ENCODE measurements at places on chromosomes 11 and 22.

DNA sequence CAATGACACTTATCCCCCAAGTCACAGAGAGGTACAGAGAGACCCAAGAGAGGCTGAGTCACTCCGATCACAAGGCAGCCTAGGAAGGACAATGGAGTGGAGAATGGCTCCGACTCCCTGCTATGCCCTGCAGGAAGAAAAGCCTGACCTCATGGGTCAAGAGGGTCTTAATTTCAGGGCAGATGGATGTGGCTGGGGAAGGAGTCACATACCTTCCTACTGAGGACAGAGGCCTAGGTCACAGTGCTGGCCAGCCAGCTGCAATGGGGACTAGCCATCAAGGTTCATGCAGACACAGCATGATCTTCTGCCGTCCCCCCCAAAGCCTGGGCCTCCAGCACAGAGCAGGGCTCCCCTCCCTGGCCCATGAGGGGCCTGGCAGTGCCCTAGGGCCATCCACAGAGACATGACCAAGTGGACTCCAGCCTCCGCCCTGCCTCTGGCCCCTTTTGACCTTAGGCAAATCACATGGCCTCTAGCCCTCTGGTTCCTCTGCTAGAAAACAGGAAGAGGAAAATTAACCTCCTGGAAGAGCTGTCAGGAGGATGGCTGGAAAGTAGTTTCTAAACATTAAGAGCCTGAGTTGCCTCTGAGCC lies 1.8 kb downstream of the ARRB1 start:
- no peak for DNase-seq

DNA sequence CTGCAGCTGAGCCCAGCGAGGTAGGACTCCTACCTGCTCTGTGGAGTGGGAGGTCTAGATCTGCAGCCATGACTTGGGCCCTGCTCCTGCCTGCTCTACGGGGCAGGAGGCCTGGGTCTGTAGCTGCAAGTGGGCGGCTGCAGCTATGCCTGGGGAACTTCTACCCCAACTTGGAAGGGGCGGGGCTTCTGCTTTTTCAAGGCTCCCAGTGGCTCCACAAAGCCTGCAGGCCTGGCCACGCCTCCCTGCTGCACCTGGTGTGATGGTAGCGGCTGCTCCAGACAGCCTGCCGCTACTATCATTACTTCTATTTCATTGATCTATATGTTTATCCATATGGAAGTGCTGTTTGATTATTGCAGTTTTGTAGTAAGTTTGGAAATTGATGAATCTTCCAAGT lies 121.2 kb downstream of the NELL1 start:
- DNase-seq = no peak

- DNase-seq = no peak
Observed at GRCh38 chr22:21902296-21903087, 35.0 kb upstream of the MAPK1 start.

DNA sequence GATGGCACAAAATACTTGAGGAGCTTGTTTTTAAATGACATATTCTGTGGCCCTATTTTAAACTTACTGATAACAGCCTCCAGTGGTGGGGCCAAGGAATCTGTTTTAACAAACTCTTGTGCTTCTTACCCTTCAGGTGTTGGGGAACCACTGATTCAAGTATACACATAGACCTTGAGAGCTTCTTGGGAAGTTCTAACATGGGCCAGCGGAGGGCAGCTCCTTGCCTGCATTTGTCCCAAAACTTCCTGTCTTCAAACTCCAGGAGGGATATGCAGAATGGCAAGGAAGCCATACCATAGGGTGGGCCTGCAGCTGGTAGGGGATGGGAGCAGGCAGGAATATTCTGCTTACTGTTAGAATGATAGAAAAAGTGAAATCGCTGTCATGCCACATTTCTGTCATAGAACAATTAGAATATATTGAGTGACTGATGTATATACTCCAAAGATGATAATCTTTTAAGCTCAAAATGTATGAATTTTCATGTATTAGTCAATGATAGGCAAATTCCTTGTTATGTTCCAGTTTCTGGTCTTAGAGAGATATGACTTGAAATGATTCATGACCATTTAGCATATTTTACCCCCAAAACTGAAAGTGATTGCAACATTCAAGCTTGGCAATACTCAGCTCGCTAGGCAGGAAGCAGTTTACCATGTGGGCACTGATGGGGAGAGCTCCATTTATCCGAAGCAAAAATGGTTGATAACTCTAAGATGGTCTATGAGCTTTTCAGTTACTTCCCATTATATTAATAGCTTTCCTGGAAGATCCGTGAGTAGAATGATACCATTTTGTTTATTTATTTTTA lies 9.2 kb downstream of the EXT2 start:
- DNase-seq = no peak

DNA sequence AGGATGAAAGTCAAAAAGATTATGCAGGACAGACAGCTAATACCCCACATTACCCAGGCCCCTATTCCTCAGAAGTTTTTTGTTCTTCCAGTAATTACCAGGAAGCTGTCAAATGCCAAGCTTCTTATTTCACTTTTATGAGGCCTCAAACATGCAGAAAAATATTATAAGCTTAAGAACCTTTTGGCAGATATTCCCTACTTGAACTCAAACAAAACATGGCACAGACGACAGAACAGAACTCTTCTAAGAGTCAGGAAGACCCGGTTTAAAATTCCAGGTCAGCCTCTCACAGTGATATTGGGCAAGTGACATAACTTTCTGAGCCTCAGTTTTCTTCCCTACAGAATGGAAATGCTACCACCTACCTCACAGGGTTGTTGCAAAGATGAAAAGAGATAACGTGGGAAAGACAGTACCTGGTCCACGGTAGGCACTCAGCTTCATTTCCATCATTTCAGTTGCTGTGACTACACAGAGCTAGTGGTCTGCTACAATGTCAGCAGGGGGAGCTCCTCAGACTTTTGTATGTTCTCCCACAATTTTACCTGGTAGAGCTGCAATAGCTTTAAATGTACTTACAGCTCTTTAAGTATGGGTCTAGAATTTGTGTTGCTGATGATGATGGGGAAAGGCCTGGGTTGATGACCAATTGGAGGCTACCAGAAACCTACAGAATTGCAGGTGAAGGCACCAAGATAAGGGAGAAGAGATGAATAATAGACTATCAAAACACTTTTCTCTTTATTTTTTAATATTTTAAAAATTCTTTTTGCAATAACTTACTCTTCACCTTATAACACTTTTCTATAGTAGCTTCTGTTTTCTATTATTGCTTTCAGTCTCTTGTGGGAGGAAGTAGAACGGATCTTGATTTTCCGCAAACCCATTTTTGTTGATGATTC lies 98.3 kb upstream of the CHRM4 start:
- no peak for DNase-seq

GRCh38 chr11:76794371-76795289 lies 11.5 kb downstream of the TSKU start:
- no peak for DNase-seq

DNA sequence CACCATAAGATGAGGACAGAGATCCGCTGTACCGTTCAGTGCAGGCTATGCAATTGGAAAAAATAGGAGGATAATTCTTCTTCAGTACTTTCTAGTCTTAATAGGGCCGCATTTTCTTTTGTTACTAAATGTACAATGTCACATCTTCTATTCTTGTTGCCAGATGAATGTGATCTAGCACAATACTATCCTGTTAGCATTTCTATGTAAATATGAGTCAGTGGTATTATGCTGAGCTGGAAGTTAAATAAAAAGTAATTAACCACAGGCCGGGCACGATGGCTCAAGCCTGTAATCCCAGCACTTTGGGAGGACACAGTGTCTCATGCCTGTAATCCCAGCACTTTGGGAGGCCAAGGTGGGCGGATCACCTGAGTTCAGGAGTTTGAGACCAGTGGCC lies 24.4 kb upstream of the BIRC3 start:
- no peak for DNase-seq
